ENCODE measurements at places on chromosomes 6 and 20.

GRCh38 chr20:54716174-54716747 is 240.9 kb downstream of the DOK5 start:
- DNase-seq = no peak

- DNase-seq = no peak
Observed at GRCh38 chr20:45765307-45765875, 26.3 kb downstream of the WFDC3 start.

- no peak for DNase-seq
Observed at GRCh38 chr20:33654680-33655161, 7.4 kb upstream of the C20orf144 start.

- DNase-seq = peak; percentile 46
Observed at GRCh38 chr20:57596998-57597939, 23.0 kb downstream of the ZBP1 start.

GRCh38 chr6:156949376-156949775 is 172.2 kb downstream of the ARID1B start:
- no peak for DNase-seq

DNA sequence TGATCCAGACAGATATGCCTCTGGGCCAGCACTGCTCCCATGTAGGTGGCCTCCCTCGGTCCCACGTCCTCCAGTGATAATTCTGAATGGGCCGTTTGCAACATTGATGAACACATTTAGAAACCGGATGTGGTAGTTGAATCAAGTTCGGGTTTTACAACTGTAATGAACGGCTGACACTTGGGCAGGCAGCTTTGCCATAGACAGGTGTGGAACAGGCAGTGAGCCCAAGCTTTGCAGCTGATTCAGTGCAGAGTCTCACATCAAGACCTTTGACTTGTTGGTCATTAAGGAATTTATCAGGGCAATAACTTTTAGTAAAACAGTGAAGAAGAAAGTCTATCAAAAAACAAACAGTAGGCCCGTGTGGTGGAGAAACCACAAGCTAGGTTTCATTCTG is 466.6 kb upstream of the AGPAT4 start:
- DNase-seq = no peak

DNA sequence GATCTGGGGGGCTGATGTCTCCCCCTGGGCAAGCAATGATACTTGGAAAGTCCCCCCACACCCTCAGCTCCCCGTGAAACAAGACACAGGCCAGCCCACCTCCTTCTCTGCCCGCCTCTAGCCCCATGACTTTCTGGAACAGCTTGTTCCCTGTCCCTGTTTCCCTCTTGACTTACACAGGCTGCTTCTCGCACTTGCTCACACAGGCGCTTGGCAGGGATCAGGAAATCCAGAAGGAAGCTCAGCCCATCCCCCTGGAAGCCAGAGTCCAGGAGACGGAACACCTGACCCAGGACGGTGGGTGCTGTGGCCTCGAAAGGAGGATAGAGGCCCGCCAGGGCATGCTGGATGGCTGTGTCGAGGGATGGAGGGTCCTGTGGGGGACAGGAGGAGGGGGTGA is 14.8 kb downstream of the KIAA1755 start:
- no peak for DNase-seq

DNA sequence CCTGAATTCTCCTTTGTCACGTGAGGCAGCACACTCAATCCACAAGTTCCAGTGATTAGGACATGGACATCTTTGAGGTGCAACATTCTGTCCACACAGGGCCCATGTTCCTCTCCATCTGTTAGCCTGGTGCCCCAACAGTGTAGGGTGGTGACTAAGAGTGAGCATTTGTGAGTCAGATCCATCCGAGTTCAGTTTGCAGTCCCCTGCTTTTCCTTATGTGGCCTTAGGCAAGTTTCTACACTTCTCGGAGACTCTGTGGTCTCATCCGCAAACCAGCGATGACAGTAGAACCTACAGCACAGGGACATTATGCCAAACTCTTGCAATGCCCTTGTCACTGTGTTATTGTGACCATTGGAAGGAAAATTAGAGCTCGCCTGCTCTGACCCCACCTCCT is 178.7 kb upstream of the CDH4 start:
- DNase-seq = no peak

GRCh38 chr6:135030056-135030473 is 24.6 kb downstream of the HBS1L start:
- no peak for DNase-seq

GRCh38 chr20:62816884-62817873 is at the start of gene COL9A3:
TSS of gene COL9A3 (plus strand) at chr20:62817050. CDS start at chr20:62817065, 15 bp downstream.
- no peak for DNase-seq

DNA sequence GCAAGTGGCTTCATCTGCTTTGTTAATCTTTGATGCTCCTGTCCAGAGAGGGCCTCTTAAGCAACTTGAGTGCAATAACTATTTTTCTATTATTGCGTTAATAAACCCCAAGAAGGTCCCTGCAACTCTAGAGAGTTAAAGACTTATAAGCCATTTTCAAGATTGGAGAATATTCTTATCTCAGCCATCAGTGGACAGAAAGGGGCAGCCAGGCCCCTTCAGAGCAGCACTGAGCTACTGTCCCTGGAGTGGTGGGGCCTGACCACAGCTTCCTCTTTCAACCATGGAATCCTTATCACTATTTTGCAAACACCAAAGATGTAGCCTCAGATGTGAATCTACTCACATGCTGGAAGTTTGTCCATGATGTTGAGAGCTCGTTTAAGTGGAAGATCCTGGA is 2.8 kb upstream of the MAS1L start:
- DNase-seq = no peak

DNA sequence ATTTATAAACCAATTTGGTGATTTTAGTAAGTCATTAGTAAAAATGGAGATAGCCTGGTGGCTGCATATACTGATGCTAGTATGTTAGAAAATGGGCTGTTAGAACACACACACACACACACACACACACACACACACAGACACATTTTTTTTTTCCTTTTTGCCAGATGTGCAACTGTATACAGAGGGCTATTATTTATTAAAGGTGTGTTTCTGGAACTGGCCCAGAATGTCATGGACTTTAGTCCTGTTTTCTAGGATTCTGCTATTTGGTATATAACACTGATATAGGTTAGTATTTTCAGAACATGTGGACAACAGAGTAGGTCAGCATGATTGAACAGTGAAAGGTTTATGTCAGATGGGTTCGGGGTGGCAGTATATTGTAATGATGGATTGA is 12.4 kb downstream of the MYO6 start:
- no peak for DNase-seq

DNA sequence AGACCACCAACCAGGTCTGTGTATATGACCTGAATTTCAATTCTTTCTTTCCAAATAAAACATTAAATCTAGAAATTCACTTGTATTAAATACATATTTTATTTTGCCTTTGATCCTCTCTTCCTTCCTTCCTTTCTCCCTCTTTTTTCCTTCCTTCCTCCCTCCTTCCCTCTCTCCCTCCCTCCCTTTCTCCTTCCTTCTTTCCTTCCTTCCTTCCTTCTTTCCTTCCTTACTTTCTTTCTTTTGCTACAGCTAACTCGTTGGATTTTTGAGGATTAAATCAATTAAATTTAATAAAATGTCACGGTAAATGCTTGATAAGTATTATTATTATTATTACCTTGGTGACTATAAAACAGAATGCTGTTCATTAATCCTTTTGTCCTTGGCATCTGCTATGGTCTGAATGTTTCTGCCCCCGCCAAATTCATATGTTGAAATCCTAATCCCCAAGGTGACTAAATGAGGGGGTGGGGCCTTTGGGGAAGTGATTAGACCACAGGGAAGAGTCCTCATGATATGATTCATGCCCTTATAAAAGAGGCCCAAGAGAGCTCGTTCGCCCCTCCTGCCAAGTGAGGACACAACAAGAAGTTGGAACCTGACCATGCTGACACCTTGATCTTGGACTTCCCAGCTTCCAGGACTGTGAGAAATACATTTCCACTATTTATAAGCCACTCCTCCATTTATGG is 67.6 kb upstream of the BTBD3 start:
- no peak for DNase-seq

- no peak for DNase-seq
Observed at GRCh38 chr6:38092964-38093363, 273.4 kb downstream of the ZFAND3 start.

- DNase-seq = no peak
Observed at GRCh38 chr6:169800668-169801395, 49.4 kb downstream of the ERMARD start.

GRCh38 chr6:137216875-137217553 is 2.2 kb downstream of the IFNGR1 start:
- DNase-seq = no peak

DNA sequence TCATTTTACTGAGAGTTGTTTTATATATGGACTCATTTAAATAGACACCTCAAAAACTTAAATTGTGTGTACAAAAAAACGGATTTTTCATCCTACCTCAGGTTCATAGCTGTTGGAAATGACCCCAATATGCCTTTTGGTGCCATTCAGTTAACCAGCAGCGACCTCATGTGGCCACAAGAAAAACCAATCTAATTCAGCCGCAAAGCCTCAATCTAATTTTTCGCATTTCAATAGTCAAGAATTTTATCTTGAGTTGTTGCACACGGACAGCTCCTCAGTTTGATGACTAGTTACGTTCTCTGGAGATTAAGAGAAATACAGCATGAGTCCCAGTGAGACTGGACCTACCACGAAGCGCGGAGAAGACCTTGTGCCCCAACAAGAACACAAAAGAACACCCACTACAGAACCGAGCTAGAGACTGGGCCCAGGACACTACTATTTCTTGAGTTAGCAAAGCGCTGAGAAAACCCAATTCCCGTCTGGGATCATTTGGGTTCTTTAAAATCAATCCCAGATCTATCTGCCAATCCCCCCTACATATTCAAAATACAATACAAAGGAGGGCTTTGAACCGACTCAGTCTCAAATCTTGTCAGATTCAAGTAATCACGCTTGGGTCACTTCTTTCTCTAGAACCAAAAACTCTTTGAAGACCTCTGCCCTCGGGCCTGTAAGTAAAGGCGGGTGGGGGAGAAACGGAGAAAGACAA is 1.1 kb downstream of the TCP11 start:
- no peak for DNase-seq

DNA sequence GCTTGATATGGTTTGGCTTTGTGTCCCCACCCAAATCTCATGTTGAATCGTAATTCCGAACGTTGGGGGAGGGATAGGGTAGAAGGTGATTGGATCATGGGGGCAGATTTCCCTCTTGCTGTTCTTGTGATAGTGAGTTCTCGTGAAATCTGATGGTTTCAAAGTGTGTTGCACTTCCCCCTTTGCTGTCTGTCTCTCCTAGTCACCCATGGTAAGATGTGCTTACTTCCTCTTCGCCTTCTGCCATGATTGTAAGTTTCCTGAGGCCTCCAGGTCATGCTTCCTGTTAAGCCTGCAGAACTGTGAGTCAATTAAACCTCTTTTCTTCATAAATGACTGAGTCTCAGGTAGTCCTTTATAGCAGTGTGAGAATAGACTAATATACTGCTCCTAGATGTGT is 19.9 kb downstream of the PFDN4 start:
- no peak for DNase-seq

DNA sequence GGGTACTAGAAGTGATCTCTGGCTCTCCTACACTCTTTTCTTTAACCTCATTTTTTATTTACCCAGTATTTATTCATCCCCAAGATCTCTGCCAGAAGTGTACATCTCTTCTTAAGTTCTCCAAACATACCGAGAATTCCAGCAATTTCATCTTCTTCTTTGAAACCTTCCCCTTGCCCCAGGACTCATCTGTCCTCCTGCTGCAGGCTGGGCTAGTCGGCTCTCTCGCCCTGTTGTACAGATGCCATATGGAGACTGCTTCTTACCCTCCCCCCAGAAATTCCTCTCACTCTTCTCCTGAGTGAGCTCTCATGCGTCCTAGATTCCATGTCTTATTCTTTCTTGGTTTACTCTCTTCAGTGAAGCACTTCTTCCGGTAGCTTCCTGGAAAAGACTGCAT is 21.9 kb upstream of the PNRC1 start:
- no peak for DNase-seq

DNA sequence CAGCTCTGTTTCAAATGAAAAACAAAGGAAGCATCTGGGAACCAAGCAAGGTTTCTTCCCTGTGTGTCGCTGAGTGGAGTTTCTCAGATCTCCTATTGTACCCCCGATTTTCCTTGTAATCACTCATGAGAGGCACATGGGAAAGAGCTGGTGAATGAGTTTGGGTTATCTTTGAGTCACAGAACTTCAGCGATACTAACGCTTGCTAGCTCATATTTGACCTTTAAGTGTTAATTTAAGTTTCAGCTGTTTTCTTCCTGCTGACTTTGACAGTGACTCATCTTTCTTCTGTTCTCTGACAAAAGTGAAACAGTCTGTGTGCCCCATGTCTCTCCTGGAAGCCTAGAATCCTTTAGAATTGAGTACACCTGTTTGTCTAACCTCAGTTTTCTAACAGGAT is 261.1 kb upstream of the RGS17 start:
- DNase-seq = no peak

GRCh38 chr20:62522748-62523396 is 47.1 kb upstream of the GATA5 start:
- DNase-seq = no peak

DNA sequence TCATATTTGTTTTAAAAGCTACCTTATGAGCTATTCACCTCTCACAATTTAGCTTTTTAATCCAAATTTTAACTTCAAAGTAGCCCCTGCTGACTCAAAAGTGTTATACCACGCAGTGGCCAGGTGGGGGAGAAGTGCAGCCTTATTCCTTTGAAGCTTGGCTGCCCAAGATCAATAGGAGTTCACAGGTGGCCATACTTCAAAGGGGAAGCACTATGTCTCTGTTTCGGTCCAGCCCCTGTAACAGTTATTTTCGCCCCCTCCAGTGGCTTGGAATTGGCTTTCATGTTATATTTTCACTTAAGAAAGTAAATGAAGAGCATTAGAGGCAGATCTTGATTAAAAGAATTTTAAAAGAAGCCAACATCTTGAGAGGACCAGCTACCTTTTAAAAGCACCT is 608.4 kb downstream of the EPHA7 start:
- no peak for DNase-seq

DNA sequence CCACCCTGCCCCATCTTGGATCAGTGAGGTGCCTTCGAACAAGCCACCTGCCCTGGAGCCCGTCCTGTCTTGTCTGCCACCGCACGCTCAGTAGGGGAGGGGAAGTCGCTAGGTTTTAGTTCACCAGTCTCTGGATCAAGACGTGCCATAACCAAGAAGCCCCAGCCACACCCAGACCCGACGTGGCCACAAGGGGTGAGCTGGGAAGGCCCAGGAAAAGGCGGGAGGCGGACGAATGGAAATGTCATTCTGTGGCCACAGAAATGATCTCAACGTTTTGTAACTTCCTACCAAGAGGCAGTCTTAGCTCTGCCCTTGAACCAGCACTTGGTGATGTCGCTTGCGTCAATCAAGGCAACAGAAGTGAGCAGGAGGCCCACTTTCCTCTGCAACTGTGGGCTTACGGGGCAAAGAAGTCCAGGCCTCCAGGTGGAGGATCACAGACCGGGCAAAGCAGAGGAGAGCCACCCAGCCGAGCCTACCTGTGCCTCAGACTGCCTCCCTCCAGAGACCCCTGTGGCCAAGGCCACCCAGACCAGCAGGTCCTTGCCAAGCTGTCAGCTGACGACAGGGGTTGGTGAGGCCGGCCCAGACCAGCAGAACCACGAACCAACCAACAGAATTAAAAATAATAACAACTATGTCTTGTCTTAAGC is 14.5 kb downstream of the GMEB2 start:
- no peak for DNase-seq

GRCh38 chr20:6504826-6505225 is 262.7 kb upstream of the BMP2 start:
- DNase-seq = no peak

- no peak for DNase-seq
Observed at GRCh38 chr6:147065786-147066185, 138.4 kb upstream of the STXBP5 start.

Measured in activated naive CD4-positive, alpha-beta T cell (primary cell).